DND-41 (cell line): ENCODE measurements at places on chromosomes 4 and X.
A peak's percentile ranks its signal among the peaks of the same experiment; 100 is the strongest.

DNA sequence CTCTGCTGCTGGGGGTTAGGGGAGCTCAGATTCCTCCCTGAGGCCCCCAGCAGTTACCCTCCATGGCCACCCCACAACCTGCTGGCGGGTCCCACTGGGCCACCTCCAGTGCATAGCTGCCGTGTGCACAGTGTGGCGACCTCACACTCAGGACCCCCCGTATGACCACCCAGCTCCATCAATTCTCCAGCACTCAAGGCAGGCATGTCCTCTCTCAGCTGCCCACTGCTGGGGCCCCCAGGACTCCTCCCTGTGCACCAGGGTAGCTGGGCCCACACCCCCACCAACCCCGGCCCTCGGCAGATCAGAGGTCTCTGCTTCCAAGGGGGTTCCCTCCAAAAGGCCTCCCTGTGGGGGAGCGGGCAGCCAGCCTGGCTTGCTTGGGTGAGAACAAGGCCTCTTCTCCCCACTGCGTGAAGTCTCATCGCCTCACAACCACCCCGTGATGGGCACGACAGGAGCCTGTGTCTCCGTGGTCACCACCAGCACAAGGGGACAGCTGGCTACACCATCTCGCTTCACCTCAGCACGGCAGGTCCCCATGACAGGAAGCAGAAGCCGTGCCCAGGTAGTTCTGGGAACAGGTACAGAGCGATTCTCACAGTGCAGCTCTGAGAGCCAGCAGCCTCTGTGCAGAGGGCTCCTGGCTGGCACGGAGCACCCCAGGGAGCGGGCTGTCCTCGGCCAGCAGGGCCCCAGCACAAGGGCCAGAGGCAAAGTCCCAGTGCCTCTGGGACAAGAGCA, 4.6 kb upstream of the HAUS3 start:
- DNase-seq: no peak

GRCh38 chrX:7351926-7352325, 204.0 kb upstream of the PUDP start:
- no peak for DNase-seq

DNA sequence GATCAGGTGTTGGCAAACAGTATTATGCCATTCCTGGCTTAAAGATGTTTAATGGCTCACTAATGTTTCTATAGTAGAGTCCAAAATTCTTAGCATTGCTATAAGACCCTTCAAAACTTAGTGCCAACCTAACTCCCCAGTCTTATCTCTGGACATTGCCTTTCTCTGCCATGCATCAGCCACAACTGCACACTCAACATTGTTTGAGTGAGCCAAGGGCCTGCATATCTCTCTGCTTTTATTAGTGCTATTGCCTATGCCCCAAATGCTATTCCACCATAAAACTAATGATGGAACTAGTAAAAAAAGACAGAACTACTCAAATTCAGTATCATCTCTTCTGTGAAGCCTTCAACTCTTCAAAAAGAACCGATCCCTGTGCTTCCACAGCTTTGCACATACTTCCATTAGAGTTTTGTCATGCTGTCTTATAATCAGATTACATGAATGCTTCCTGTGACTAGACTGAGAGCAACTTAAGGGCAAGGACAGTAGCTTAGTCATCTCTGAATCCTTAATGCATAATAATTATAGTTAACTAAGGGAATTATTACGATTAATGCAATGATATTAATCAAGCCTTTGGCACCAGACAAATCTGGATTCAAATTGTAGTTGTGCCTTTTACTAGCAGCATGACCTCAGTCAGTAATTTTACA, 53.7 kb downstream of the CHM start:
- DNase-seq: no peak

DNA sequence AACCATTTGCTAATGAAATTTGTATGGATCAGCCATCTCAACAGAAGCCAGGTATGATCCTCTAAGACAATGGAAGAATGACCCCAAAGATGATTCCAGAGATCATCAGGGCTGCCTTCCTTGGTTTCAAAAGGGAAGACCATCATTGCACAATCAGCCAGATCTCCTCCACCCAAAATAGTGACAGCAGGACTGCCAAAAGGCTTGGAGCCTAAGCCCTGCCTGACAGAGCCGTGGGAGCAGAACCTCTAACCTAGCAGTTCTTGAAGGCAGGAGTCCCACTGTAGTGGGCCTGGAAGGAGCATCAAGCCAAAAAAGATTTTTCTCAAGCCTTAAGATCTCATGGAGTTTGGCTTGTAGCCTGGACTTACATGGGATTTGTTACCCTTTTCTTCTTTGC, 226.0 kb downstream of the RASL11B start:
- DNase-seq: no peak

- no peak for DNase-seq
Observed at GRCh38 chr4:72977936-72978485, 91.5 kb downstream of the COX18 start.

DNA sequence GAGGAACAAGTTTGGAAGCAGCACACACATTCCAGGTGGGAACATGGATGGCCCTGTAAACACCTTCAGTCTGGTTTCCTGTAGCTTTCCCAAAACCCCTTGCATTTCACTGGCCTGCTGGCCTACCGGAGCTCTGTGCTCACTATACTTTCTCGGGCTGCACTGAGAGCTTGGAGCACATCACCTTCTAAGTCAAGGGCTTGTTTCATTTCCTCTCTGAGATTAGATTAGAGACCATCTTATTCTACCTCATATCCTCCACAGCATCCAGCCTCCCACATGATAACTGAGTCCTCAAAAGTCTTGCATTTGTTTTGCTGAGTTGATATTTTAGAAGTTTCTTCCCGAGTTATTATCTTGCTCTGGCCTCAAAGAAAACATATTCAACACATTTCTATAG, 147.7 kb downstream of the RASL11B start:
- DNase-seq: no peak

DNA sequence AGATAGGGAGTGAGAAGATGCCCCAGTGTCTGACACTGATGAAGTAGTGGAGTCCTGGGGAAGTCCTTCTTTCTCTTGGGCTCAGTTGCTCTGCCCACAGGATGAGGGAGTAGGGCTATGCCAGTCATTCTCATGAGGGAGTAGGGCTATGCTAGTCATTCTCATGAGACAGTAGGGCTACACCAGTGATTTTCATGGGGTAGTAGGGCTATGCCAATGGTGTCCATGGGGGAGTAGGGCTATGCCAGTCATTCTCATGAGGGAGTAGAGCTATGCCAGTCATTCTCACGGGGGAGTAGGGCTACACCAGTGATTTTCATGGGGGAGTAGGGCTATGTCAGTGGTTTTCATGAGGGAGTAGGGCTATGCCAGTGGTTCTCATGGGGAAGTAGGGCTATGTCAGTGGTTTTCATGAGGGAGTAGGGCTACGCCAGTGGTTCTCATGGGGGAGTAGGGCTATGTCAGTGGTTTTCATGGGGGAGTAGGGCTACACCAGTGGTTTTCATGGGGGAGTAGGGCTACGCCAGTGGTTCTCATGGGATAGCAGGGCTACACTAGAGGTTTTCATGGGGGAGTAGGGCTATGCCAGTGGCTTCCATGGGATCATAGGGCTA, 43.3 kb upstream of the SOD3 start:
- no peak for DNase-seq

- no peak for DNase-seq
Observed at GRCh38 chr4:100042235-100042634, 92.2 kb upstream of the H2AZ1 start.

DNA sequence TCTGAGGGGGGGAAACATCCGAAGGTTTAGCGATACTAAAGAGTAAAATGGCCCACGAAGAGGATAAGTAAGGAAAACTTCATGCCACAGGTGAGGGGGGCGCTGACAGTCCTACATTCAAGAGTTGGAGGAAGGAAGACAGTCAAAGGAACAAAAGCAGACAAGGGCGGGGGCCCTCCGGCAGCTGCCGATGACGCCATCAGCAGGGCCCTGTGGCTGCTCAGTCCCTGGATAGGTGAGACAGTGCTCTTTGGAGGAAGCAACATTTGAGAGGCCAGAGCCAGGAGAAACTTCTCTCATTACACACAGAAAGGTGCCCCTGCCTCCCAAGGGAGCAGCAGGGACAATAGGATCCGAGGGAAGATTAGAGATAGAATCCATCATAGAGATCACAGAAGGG, 41.5 kb downstream of the RAB40AL start:
- DNase-seq: no peak

DNA sequence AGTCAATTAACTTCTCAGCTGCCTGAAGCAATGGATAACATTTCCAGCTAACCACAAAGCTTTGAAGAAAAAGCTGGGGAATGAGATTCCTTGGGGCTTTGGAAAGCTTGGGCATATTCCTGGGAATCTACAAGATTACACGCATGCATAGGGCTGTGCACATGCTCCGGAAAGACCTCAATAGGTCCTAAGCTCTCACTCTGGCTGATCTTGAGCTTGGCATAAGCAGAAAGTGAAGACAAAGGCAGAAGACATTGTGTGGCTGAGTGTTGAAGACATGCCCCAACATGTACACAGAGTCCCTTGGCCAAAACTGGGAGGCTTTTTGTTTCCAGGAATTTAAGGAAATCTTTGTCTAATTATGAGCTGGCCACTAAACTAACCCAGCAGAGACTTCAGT, 31.2 kb downstream of the ATG4A start:
- no peak for DNase-seq

GRCh38 chrX:2767631-2768455, 16.0 kb downstream of the XG start:
- no peak for DNase-seq

- no peak for DNase-seq
Observed at GRCh38 chrX:12988797-12989196, 13.9 kb downstream of the TMSB4X start.

DNA sequence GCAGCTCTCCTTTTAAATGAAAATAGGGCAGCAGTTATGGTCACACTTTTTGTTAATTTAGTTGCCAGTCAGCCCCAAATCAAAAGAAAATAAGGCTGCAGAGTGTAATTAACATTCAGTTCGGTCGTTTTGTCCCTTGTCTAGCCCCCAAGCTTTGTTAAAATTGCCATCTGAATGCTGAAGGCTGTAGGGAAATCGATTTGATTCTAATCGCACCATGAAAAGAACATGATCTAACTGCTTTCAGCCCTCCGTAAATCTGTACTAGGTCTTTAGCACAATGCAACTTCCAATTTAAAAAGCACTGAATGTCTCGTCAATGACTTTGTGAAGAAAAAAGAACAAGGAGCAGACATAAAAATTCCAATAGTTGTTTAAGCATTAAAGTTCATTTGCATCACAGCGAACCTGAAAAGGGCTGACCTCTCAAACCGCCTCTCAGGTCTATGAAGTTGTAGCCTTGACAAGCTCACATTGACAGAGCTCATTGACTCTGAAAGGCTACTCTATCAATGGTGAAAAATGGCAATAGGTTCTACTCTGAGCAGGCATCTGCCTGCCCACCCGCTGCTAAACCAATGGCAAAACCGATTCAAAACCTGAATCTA, 48.9 kb downstream of the CHIC2 start:
- DNase-seq: no peak

GRCh38 chr4:85531560-85532341, 56.8 kb downstream of the ARHGAP24 start:
- DNase-seq: no peak

DNA sequence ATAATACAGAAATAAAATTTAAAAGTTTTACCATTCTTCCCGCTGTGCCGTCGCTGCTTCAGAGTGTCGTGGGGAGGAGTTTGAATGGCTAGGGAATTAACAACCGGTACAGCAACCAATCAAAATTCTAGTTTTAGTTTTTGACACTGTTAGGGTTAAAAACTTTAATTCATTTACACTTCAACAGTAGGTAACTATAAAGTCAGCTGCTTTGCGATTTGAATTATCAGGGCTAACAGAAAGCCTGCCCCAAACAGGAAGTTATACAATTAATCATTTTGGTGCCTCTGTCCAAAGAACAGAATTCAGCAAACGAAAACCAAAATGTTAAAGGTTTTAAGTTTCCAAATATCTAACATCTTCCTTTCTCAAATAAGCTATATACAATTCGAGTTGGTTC, 2.3 kb downstream of the HNRNPD start:
- DNase-seq: no peak

GRCh38 chr4:81040012-81040659, 9.6 kb downstream of the BMP3 start:
- no peak for DNase-seq

DNA sequence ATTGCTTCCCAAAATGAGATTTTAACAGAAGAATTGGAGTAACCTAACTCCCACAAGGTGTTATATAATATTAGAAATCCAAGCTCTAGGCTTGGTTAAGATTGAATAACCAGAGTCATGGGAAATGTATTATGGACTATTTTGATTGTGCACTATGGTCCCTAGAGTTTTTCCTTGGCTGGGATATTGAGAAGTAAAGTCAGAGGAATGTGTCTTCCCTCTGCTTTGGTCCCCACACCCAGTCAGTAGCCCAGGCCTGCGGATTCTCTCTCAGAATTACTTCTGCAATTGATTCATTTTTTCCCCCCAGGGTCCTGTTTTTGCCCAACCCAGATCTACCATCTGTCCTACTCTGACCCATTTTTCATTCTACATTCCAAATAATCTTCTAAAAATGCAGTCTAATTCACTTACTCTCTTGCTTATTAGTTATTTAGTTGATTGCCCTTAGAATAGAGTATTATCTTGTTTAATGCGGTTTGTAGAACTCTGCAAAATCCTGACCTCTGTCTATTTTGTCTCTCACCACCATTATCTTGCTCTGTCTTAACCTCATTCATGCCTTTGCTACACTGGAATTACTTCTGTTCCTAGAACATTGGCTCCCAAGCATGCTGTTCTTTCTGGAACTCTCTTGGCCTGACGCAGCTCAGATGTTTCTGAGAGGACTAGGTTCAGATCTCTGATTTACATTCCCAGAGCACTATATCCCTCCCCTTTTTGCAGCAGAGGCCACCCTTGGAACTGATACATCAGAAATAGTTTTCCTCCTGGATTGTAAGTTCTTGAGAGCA, 23.6 kb downstream of the GUCY1A1 start:
- no peak for DNase-seq

DNA sequence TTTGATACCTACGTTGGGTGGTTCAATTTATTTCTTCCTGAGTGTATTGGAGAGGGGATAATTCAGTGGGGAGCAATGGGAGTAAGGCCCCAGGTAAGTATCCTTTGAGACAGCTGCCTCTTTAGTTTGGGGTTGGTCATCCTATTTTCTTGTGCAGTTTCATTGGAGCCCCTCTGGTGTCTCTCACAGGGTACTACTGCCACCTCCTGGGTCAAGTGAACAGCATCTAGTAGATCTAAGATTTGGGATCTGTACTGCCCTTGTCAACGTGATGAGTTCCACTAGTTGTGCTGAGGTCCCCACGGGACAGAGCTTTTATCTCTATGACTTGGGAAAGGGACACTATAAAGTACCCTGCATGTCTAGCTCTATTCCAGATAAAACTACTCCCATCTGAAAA, 80.6 kb downstream of the PBDC1 start:
- DNase-seq: peak; percentile 46

DNA sequence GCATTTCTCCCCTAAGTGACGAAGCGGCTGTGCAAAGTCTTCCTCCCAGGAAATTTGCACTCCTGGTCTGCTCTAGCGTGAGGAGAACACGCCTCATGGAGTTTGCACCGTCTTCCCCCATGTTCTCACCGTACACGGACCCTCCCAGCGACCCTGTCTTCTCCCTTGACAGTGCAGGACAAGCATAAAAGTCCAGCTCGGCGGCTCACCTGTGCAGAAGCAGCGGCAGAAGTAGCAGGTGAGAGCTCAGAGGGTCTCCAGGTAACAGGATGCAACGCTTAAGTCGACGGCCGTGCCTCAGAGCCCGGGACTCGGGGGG, 314 bp downstream of the P2RY8 start:
- no peak for DNase-seq
